Endothelial cell (in vitro differentiated cells): ENCODE measurements at places on chromosomes 4 and X. TPM values are rescaled to one million over a fixed set of nuclear protein-coding genes. Genes with fewer than 3 reads are reported as not detected.

GRCh38 chr4:71697031-71697430 lies 86.8 kb downstream of the GC start:
- DNase-seq = no peak

DNA sequence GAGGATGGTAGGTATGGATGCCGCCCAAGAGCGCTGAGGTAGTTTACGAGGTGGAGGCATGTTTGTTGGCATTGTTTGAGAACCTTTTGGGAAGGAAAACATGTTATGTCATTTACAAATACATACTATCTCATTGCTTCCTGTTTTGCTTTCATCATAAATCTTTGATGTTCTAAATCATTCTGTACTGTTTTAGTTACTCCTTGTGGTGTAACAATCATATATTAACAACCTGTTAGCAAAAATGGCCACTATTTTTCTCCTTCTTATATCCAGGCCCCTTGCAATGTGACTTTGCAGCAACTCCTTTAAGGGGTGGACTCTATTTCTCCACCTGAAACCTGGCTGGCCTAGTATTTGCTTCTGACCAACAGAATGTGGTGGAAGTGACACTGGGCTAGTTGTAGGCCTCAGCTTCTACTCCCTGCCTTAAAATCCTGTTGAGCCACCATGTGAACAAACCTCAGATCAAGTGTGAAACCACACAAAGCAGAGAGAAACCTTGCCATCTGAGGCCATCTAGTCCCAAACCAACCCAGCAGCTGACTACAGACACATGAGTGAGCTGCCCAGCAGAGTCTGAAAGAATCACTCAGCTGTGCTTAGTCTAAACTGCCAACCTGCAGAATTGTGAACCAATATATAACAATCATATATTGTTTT lies 15.8 kb upstream of the CXorf38 start:
- no peak for DNase-seq

Gene AWAT2
- total RNA-seq = not detected

Gene GPR119
- not detected for total RNA-seq

GRCh38 chr4:16329125-16329796 lies 103.0 kb upstream of the TAPT1 start:
- no peak for DNase-seq

- DNase-seq = no peak
Observed at GRCh38 chr4:86032476-86033022, 327.3 kb downstream of the MAPK10 start.

Gene SUPT20HL2
- total RNA-seq = not detected

- DNase-seq = no peak
Observed at GRCh38 chr4:145181091-145181501, 707 bp upstream of the OTUD4 start.

GRCh38 chr4:138736362-138736761 lies 279.2 kb upstream of the NOCT start:
- no peak for DNase-seq

Gene FOXP3
- total RNA-seq = 0.26 TPM

GRCh38 chr4:78666830-78667258 lies 109.3 kb upstream of the BMP2K start:
- no peak for DNase-seq

DNA sequence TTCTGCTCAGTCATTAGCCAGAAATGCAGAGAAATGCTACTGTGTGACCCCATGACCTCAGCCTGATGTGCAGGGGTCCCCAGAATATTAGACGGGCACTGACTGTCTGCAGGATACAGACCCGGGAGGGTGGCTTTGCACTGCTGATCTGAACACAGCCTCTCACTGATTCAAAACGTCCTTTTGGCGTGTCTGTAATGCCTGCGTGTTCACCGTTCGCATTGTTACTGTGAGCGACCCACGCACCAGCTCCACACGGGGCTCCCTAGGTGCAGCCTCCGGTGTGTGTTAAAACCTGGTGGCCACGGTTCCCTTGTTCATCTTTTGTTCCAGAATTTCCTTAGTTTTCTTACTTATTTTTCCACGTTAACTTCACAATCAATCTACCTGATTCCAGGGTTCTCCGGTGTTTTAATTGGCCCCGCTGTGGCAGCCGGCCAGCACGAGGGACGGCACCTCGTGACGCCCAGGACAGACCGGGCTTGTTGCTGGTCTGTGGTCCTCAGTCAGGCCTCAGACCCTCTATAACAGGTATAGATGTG lies 32.0 kb upstream of the SPON2 start:
- no peak for DNase-seq

DNA sequence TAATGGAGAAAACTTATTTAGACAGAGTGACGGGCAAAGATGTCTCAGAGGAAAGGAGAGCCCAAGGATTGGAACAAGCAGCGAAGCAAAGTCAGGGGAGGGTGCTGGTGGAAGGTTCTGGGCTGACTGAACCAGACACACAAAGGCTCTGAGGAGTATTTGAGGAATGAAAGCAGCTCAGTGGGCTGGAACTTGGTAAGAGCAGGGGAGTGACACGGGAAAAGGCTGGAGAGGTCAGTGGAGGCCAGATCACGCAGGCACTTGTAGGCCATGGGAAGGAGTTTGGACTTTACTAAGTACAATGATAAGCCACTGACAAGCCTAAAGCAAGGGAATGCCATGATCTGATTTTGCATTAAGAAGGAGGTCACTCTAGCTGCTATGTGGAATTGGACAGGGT lies 71.4 kb downstream of the TSC22D3 start:
- no peak for DNase-seq

Gene GYPA
- total RNA-seq = not detected

GRCh38 chr4:16606691-16607090 lies 291.8 kb downstream of the LDB2 start:
- no peak for DNase-seq

Gene HCCS
- 18.6 TPM for total RNA-seq

- no peak for DNase-seq
Observed at GRCh38 chr4:70651864-70652506, 14.3 kb downstream of the JCHAIN start.

DNA sequence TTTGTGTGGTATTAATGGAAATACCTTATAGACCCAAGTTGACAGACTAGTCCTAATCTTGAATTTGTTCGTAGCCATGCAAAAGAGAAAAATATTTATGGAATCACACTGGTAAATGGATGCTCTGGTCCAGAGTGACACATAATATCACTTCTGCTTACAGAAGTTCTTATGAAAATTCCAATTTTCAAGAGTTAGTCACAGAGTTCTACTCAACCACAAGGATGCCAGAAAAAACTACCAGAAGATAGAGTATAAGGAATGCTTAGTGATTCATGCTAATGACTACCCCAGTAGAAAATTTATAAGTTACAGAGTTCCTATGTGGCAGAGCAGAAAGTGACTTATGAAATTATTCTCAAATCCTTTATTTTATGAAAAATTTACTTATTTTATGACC lies 1384.8 kb downstream of the FAM133A start:
- DNase-seq = no peak
